ENCODE measurements at places on chromosomes 3 and 15.

- no peak for DNase-seq
Observed at GRCh38 chr15:91491101-91491950, 362.2 kb upstream of the SLCO3A1 start.

- no peak for DNase-seq
Observed at GRCh38 chr15:57752436-57752835, 45.9 kb downstream of the POLR2M start.

- no peak for DNase-seq
Observed at GRCh38 chr3:24853685-24854490, 359.2 kb upstream of the THRB start.

- no peak for DNase-seq
Observed at GRCh38 chr3:89314454-89315098, 207.2 kb downstream of the EPHA3 start.

DNA sequence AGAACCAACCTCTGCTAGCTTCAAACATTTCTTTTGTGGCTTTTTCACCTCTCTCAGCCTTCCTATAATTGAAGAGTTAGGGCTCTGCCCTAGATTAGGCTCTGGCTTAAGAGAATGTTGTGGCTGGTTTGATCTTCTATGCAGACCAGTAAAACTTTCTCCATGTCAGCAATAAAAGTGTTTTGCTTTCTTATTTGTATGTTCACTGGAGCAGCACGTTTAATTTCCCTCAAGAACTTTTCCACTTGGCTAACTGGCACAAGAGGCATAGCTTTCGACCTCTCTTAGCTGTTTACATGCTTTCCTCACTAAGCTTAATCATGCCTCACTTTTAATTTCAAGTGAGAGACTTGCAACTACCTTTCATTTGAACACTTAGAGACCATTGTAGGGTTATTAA, 964.7 kb downstream of the ROBO2 start:
- no peak for DNase-seq

DNA sequence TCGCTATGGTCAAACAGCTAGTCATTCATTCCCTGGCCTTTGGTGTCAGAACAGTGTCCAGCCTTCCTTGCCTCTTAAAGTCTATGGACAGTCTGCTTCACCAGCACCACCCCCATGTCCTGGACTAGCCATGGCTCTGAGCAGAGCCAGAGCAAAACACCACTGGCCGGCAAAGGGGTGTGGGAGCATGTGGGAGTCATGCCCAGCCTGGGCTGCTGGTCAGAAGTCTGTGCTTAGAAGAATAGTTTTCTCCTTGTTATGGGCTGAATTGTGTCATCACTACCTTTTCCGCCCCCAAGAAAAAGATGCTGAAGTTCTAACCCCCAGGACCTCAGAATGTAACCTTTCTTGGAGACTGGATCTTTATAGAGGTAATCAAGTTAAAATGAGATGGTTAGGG, 132.9 kb upstream of the LPP start:
- DNase-seq: no peak

DNA sequence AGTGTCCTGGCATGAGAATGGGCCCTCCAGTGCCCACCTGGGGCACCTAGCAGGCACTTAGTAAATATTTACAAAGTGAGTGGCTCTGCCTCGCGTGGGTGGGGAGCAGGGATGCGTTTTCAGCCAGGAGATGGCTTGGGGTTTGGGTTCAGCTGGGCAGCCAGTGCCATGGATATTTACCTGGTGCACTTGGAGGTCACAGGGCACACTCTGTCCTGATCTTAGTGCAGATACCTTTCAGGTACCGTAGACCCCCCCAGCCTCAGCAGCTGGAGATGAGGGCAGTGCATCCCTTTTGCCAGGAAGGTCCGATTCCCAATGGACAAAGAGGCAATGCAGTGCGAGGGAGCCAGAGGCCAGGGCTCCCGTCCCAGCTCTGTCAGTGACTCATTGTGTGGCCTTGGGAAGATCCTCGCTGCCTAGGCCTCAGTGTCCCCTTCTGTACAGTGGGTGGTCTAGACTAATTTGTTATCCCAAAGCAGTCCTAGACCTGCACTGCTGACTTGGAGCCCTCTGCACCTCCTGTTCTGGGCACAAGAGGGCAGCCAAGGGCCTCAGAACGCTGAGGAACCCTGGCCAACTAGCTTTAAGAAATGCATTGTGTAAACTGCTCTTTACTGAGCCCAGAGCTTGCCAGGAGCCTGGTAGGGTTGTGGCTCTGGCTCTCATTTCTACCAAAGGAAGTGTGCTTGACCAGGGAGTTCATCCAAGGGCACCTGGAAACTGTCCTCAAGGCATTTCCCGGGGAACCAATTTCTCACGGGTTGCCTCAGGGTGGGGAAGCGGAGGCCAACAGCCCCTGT, 16.0 kb downstream of the HDAC11 start:
- peak; percentile 75 for DNase-seq

GRCh38 chr3:54917862-54918261, 10.0 kb downstream of the LRTM1 start:
- DNase-seq: no peak

- DNase-seq: no peak
Observed at GRCh38 chr3:150912501-150912900, 7.3 kb upstream of the MINDY4B start.

GRCh38 chr15:58627701-58628100, 121.8 kb downstream of the ADAM10 start:
- no peak for DNase-seq

DNA sequence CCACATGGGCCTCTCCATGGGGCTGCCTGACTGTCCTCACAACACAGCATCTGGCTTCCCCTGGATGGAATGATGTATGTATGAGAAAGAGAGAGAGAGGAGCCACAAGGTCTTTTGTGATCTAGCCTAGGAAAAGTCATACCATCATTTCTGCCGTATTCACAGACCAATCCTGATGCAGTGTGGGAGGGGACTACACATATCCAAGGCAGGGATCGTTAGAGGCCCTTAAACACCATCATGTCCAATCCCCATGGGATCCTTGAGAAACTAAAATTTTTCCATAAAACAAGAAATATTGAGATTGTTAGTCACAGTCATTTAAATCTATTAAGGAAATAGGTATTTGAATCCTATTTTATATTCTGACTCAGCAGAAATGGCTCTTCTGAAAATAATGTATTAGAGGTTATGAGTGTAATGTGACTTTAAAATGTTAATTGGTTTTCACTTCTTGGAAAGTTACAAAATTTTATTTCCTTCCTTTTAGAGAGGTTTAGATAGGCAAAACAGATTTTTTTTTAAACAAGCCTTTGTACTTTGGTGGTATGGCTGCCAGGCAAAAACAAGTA, 65.1 kb upstream of the TSC22D2 start:
- no peak for DNase-seq

DNA sequence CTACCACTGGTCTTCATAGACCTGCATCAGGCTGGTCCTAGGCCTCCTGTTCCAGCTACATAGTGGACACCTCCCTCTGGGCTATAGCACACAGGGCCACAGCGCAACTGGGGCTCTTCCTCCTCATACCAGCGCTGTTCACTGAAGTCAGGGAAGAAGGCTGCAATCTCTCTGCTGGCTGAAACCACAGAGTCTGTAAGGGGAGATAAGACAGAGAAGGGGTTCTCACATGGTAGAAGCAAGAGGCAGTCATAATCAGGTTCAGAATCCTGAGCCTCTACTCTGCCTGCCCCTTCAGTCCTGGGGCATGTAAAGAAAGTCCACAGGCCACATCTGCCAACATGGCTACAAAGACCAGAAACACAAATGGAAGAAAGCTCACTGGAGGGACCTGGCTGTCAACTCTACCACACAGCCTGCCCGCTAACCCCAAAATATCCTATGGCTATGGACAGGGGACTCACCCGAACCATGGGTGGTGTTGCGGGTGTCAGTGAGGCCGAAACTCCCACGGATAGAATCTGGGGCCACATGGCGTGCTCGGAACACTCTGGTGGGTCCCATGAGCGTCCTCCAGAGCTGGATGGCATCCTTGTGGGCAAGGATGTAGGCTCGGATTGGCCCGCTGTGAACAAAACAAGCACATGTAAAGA, 38.7 kb downstream of the SPINK8 start:
- DNase-seq: no peak

DNA sequence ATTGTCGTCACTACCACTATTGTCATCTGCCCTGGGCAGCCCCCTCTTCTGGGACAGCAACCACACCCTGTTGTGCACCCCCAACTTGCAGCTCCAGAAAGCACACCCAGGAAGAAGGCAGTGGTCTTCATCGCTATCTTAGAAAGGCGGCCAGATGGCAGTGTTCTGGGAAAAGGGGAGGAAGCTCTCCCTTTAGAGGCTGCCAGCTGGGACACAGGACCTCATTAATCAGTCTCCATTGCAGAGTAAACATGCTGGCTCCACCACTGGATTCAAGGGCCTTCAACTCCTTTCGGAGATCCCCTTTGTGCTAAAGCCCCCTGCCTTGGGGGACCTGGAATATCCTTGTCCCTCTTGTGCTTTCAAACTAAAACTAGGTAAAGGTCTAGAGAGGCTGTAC, 199.3 kb upstream of the LINGO1 start:
- no peak for DNase-seq

DNA sequence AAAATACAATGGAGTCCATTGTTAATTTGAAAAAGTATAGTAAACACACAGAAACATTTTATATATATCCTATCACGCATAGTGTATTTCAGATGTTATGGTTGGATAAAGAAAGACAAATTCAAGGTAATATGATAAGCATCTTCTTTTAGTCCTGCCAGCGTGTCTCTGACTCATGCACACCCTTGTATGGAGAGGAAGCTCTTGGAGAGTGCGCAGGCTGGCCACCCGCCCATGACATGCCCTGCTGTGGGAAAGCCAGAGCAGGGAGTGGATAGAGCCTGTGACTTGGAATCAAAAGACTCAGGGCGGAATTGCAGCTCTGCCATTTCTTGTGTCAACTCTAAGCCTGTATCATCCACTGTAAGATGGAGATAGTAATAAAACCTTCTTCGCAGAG, 23.0 kb upstream of the COPG1 start:
- DNase-seq: no peak

- no peak for DNase-seq
Observed at GRCh38 chr3:188647237-188647636, 493.3 kb downstream of the LPP start.

DNA sequence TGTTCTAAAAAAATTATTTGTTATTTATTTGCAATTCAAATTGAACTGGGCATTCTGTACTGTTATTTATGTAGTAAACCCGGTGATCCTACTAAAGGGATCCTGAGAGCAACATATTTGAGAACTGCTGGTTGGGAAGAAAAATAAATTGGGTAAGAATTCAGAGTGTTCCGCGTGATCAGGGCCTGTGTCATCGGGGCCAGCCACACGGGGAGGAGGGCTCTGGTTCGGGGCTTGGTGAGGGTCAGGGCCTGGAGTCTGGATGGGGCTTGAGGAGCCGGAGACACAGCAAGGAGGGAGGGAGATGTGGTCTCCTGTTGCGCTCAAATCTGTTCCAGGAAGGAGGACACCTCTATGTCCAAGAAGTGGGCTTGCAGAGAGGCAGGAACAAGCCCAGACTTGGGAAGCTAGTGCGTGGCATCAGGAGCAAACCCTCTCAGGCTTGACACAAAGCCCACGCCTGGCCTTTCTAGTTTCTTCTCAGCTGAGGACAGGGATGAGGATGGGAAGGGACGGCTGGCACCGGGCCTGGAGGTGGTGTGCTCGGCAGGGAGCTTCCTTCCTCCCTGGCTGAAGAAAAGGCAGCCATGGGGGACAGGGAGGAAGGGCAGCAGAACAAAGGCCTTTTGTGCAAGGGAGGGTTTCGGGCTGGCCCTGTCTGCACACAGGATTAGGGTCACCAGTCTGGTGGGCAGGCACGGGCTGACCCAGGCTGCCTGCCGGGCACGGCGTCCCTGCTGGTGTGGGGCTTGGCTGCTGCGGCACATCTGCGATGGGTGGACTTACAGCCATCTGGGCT, 22.9 kb upstream of the FBLN2 start:
- no peak for DNase-seq

DNA sequence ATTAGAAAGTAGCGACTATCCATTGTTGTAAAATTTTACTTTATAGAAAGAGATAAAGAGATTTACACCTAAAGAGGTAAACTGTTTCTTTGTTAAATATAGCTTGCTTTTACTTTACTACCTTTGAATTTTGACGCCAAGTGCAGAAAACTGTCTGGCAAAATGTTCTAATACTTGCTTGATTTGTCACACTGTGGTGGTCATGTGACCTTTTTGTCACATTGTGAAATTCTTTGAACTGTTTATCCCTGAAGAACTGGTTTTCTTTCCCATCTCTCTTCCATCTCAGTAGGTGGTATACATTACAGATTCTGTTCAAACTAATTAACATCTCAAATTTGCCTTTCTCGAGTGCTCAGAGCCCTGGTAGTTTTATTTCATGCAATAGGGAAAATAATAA, 327.4 kb downstream of the NAALADL2 start:
- no peak for DNase-seq

GRCh38 chr15:34472947-34473346, 35.3 kb upstream of the GOLGA8A start:
- DNase-seq: no peak

DNA sequence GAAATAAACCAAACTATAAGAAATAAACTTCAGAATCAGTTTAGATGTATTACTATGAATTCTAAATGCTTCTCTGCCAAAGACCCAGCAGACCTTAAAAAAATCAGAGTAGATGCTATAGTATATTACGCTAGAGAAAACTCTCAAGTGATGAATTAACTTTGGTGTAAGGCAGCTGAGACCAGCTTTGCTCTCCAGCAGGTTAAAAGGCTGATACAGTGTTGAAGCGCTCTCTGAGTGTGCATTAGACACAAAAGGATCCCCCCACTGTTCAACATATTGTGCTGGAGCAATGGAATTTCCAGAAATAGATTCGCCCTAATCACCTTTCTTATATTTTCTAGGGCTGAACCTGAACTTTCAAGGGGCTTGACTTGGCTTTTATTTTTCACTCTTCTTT, 190.0 kb downstream of the EFHB start:
- DNase-seq: no peak

GRCh38 chr15:53586799-53587198, 172.7 kb downstream of the WDR72 start:
- no peak for DNase-seq

- DNase-seq: no peak
Observed at GRCh38 chr3:100759950-100760349, 50.7 kb downstream of the TFG start.

GRCh38 chr3:77606372-77606771, 566.5 kb downstream of the ROBO2 start:
- no peak for DNase-seq

DNA sequence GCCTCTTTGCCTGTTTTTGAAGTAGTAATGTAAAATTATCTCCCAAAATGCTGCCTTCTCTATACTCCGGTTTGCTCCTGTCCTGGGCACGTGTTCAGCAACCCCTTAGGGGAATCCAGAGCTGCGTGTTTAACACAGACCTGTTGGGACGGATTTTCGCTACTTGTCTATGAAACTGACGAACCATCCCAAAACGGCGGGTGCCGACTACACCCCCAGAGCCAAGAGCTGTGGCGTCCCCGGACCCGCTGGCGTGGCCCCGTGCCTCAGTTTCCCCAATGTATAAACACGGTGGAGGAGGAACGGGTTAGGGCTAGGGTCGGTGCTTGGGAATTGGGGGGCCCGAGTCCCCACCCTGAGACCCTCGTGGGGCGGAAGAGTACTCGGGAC, 473 bp downstream of the FHIT start:
- peak; percentile 40 for DNase-seq
